ENCODE measurements at places on chromosomes 11 and 22. TPM values are rescaled to one million over a fixed set of nuclear protein-coding genes. Genes with fewer than 3 reads are reported as not detected.

The SYT9 gene
- total RNA-seq: 0.40 TPM

- DNase-seq: no peak
Measured at GRCh38 chr22:42925598-42925997, 68.5 kb upstream of the ARFGAP3 start.

DNA sequence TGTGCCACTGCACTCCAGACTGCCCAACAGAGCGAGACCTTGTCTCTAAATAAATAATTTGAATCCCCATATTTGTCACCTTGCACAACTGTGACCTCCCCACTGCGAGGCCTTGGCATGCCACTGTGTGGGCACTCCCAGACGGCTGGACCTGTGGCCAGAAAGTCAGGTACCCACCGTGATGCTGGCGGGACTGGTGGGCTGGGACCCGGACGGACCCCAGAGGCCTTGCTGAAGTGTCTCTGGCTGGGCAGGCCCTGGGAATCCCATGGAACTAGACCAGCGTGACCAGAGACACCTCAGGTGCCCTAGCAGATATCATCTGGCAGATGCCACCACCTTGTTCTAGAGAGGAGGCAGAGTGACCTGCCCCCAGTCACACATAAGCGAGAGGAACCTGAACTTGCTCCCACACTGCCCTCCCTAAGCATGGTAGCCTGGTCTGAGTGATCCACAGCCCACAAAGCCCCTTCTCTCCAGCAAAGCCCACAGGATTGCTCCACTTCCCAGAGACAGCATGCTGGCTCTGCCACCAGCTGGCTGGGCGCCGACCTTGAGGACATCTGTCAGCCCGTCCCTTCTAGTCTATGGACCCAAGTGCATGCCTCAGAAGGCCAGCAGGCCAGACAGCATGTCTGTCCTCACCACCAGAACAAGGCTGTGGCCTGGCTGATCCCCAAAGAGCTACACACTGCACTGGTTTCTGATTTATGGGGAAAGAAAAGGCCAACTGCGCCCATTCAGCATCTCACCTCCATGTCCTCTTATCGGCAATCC lies 9.5 kb downstream of the MACROD1 start:
- no peak for DNase-seq

DNA sequence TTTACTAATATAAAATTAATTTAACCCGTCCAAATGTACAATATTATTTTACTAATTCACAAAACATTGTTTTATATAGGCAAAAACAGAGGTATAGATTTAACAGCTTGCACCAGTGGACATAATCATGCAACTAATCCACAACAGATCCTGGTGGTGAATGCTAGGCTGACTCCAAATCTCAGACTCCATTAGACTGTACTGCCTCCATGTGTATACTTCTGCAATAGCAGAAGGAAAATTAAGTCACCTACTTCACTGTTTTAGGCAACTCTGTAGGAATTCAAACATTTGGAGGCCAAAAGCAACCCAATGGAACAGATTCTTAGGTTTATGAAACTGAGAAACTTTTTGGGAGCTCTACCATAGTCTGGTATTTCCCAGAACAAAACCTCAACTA lies 30.0 kb upstream of the RAB39A start:
- no peak for DNase-seq

DNA sequence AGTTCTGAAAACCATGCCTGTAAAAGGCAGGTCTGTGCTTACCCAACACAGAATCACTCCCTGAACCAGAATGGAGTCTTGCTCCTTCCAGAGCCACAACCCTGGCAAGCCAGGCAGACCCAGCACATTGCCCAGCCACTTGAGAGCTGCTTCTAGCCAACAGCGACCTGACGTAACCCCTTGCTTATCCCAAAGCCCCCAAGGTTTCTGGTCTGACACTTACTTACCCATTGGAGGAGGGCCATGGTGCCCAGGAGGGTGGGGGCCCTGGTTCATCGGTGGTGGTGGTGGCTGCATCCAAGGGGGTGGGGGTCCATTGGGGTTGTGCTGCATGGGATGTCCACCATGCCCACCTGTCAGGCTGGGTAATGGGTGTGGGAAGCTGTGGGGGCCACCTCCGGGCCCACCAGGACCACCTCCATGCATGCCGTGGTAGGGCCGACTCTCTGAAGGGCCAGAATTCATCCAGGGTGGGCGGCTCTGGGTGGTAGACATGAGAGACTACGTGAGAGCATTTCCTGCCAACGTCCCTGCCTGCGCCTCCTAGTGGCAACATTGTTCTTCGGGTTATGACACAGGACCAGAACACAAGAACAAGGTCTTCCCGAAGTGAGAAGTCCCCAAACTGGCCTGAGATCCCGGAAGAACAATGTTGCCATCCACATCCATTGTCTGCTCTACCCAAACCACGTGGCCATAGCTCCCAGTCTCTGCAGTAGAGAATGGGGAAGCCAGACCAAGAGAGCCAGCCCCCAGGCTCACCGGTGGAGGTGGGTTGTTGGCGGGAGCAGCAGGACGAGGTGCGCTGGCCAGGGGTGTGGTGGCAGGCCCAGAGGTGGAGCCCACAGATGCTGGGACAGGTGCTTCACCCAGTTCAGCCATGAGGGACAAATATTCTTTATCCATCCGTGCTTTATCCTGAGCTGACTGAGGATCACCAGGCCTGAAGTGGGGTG lies 7.8 kb upstream of the PYGM start:
- DNase-seq: no peak

GRCh38 chr11:36890121-36890679 lies 292.2 kb upstream of the RAG2 start:
- no peak for DNase-seq
